ENCODE measurements at places on chromosomes 13 and 19.

DNA sequence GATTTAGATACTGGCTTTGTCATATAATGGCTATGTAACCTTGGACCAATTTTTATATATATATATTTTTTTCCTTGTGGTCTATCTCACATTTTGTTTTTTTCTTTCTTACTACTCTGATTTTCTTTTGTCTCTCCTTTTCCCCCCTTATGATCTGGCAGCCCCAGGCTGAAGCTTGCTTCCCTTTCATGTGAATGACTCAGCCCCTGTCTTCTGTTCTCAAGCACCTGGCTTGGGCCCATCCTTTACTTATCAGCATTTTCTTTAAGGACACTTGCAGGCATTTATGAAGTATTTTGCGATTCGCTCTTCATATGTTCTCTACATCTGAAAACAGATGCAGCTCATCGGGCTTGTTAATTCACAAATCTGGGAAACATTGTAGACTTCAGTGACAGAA lies 163.6 kb downstream of the SPRY2 start:
- DNase-seq, result no peak

DNA sequence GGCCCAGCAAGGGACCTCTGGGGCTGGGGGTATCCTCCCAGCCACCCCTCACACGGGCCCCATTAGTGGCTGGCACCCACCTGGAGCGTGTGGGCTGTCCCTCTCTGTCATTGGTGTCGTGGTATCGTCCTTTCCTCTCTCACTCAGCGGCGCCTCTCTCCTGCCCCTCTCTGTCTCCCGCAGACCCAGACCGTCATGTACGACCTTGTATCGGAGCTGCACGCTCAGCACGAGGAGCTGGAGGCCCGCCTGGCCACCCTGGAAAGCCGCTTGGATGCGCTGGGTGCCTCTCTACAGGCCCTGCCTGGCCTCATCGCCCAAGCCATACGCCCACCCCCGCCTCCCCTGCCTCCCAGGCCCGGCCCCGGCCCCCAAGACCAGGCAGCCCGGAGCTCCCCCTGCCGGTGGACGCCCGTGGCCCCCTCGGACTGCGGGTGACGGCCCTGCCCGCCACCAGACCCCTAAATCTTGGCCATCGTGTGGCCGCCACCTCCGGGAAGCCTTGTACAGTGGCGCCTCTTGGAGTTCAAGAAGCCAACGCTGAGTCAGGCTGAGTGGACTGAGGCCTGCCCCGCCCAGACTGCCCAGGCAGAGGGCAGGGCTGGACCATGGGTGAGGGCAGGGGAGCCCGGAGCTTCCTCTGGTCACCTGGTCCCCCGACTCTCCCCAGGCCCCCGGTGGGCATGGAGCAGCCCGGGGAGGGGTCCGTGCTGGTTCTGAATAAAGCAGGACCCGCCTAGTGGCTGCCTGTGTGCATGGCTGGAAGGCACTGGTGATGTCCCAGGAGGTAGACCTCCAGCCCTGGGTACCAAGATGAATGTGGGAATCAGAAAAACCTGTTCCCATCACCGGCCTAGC lies 9.8 kb upstream of the ARRDC2 start:
- peak; percentile 44 for DNase-seq

DNA sequence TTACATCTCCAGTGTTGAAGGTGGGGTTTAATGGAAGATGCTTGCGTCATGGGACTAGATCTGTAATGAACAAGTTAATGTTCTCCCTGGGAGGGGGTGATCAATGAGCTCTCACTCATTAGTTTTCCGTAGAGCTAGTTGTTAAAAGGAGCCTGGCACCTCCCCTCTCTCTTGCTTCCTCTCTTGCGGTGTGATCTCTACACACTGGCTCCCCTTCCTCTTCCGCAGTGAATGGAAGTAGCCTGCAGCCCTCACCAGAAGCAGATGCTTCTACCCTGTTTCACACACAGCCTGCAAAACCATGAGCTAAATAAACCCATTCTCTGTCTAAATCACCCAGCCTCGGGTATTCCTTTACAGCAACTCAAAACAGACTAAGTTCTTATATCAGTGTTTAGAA lies 318.8 kb downstream of the SLITRK1 start:
- DNase-seq, result no peak

GRCh38 chr19:32498648-32499200 lies 82.3 kb upstream of the PDCD5 start:
- no peak for DNase-seq

- no peak for DNase-seq
These were observed 752 bp downstream of the PDCD5 start for GRCh38 chr19:32581705-32582179.

DNA sequence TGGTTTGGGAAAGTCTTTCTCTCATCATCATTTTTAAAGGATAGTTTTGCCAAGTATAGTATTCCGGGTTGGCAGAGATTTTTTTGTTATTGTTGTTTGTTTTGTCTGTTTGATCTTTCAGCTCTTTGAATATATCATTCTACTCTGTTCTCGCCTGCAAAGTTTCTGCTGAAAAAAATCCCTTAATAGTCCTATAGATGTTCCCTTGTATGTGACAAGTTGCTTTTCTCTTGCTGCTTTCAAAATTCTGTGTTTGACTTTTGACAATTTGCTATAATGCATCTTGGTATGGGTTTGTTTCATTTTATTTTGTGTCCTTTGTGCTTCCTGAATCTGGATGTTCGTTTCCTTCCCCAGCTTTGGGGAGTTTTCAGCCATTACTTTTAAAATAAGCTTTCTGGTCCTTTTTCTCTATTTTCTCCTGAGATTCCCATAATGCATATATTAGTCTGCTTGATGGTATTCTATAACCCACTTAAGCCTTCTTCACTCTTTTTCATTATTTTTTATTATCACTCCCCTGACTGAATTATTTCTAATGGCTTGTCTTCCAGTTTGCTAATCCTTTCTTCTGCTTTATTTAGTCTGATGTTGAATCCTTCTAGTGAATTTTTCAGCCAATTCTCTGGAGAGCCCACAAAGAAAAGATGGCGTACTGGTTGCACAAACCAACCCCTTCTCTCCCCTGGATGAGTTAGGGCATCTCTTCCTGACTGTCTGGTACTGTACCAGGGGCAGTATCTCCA lies 14.6 kb downstream of the ZNF569 start:
- no peak for DNase-seq
